ENCODE measurements at places on chromosomes 2 and 18.

DNA sequence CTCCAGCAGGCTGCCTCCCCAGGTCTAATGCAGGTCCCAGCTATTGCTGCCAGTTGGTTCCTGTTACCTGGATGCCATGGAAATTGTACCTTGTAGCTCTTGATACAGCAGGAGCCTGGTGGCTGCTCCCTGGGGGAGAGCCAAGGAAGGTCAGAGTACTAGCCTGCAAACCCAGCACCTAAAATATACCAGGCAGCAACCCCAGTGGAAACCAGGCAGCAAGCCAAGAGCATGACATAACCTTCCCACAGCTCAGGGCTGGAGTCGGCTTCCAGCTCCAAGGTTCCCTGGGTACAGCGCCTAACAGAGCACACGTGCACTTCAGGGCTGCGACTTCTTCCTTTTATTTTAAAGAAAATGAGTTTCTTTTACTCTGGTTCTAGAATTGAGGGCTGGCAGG, 30.3 kb downstream of the TNP1 start:
- DNase-seq, result peak; percentile 81

DNA sequence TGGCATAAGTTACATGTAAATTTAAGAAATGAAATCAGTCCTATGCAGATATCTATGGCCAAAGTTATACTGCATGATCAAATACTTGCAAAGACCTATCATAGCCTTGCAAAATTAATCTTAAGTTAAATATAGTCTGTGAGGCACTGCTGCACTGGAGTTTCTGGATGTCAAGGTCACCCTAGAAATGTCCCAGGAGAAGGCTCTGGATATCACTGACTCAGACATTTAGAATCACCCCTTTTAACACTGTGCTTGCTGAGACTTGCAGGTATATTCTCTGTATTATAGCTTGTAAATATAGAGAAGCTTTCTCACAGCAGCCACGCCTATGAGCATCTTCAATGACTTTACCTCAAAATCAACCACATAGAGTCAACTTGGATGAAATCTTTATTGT, 51.5 kb downstream of the ETAA1 start:
- no peak for DNase-seq

GRCh38 chr2:20050104-20050645, 1.3 kb downstream of the LAPTM4A start:
- DNase-seq, result no peak

DNA sequence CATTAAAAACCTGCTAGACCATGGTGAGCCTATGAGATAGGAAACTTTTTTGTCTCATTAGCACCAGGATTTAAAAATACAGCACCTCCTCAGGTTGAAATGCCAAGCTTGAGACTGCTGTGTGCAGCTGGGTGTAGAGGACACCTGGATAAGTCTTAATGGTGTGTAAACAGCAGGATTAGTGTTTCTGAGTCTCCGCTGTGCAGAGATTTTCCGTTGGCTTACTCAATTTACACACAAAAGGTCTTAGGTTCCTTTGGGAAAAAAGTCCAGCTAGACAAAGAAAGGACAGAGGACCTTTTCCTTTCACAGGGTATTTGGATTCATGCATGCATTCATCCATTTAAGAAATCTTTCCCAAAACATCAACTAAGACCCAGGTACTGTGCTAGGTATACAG, 168.1 kb downstream of the NRXN1 start:
- no peak for DNase-seq

- no peak for DNase-seq
Observed at GRCh38 chr2:240518981-240519380, 38.8 kb downstream of the ANKMY1 start.

GRCh38 chr2:138994502-138994901, 214.3 kb upstream of the NXPH2 start:
- DNase-seq, result no peak

DNA sequence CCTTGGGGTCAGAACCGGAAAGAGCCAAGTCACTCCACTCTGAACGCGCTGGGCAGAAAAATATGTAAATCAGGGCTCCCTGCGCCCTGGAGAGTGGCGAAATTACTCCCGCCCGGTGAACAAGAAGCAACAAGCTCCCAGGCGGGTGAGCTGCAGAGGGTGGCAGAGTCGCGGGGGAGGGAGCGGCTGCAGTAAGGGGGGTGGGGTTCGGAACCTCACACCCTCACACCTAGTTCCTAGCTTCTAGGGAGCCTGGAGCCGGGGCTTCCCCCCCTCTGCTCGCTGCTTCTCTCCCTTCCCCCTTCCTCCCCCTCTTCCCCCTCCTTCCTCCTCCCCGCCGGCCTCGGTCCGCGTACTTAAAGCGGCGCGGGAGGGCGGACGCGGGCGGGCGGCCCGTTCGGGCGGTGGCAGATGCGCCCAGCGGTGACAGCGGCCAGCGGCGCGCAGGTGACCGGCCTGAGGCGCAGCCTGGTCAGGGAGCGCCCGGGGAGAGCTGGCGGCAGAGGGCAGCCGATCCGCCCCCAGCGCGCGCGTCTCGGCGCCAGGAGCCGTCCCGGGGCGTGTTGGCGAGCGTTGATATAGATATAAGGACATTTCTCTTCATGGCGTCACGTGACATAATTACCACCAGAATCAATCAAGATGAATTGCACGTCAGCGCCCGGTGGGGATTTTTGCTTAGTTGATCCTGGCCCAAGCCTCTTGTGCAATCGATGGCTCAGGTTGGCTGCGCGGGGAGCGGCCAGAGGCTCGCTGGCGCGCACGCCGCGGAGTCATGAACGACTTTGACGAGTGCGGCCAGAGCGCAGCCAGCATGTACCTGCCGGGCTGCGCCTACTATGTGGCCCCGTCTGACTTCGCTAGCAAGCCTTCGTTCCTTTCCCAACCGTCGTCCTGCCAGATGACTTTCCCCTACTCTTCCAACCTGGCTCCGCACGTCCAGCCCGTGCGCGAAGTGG, at the start of gene HOXD11:
HOXD11 (plus strand) TSS at position 700 of the 959 bp plus-strand sequence; CDS start at position 776, 76 bp downstream.
- peak; percentile 80 for DNase-seq

DNA sequence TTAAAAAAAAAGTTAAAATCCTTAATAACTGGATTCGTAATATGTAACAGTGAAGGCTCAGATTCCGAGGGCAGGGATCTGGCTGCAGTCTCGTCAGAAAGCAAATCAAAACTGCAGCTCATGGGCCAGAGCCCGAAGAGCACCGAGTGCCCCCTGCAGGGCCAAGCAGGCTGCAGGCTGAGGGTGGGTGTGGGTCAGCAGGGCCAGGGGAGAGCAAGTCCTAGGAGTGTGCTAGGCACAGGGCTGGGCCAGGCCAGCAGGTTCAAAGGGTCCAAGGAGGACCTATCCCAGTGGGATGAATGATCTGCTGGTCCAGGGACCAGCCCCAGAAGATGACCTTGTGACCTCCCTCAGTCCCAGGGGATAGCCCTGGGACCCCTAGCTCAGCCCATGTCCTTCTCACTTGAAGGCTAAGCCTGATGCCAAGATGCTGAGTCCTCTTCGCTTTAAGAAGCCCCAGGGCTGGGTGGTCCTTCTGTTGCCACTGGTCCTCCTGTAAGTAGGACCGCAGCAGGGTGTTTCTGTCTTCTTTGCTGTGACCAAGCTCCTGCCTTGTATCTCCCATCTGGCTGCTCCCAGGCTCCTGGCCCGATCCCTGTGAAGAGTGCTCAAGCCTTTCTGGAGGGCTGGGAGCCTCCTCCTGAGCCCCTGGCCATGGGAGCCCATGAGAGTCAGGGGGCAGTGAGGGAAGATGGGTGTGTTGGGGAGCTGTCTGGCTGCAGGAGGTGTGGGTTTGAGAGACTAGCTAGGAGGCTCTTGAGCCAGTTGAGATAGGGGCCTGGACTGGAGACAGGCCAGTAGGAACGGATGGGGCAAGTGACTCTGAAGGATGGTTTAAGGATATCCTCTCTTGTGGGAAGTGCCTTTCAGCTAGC, 150.7 kb downstream of the DYSF start:
- no peak for DNase-seq

DNA sequence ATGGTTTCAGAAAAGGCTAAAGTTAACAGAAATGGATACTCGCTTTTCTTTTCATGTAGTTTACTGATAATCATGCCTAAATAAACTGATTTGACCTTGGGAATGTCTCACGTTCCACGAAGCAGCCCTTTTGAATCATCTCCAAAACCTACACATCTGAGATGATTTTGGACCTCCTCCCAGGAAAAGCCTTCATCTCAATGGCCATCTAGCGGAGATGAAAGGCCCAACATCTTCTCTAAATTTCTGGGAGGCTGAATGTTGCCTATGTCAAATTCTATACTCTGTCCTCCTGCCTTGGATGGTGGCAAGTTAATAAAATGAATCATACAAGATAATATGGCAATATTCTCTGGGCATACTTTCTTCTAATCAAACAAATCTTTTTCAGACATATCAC, 448.5 kb downstream of the ZEB2 start:
- DNase-seq, result no peak

DNA sequence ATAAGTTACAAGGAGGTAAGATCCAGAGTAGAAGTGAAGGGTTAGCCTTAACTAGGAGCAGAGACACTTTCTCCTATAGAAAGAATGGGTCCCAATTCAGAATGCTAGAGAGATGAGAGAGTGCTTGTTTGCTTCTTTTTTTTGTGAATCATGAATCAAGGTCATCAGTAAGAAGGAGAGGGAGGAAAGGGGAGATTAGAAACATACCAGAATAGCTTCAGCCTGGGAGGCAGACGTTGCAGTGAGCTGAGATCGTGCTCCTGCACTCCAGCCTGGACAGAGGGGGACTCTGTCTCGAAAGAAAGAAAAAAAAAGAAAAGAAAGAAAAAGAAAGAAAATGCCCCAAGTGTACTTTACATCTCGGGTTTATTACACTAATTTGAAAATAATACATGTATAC, 55.8 kb upstream of the SLC35F5 start:
- no peak for DNase-seq

DNA sequence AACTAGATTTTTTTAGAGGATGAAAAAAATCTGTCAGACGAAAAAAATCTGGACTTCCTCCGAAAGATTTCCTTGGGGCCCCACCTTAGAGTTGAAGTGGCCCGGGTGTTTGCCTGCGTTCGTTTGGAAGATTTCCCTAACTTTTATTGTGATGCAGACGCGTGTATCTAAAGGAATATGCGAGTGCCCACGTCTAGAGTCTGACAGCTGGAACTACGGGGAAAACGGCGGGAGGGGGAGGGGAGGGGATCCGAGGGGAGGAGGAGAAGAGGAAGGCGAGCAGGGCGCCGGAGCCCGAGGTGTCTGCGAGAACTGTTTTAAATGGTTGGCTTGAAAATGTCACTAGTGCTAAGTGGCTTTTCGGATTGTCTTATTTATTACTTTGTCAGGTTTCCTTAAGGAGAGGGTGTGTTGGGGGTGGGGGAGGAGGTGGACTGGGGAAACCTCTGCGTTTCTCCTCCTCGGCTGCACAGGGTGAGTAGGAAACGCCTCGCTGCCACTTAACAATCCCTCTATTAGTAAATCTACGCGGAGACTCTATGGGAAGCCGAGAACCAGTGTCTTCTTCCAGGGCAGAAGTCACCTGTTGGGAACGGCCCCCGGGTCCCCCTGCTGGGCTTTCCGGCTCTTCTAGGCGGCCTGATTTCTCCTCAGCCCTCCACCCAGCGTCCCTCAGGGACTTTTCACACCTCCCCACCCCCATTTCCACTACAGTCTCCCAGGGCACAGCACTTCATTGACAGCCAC, 2.4 kb upstream of the SP9 start:
- DNase-seq, result no peak

DNA sequence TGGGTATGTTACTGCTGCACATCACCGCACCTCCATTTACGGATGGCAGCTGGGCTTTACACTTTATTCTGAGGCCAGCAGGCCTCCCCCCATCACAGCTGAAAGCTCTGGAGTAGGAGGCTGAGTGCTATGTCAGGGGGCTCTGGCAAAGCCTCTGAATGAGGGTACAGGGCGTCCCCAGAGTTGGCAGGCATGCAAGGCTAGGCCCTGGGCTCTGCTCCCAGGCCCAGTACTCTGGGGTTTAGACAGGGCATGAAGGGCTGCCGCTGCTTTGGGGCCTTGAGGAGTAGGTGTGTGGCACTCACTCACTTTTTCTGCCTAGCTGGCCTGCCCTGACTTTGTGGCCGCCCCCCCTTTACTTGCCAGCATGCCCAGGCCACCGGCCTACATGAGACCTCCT, 90.8 kb downstream of the WDSUB1 start:
- no peak for DNase-seq

DNA sequence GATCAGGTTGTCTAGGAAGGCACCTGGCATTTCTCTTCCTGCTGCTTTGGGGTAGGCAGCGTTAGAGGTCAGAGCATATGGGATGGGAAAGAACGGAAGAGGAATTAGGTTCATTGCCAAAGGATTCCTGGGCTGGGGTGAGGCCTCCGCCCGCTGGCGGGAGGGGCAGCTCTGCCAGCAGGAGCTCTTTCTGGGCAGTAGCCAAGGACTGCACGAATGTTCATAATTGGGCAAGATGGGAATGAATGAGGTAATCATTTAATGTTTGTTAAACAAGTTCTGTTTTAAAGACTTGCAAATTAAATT, 253.9 kb downstream of the AGAP1 start:
- no peak for DNase-seq

DNA sequence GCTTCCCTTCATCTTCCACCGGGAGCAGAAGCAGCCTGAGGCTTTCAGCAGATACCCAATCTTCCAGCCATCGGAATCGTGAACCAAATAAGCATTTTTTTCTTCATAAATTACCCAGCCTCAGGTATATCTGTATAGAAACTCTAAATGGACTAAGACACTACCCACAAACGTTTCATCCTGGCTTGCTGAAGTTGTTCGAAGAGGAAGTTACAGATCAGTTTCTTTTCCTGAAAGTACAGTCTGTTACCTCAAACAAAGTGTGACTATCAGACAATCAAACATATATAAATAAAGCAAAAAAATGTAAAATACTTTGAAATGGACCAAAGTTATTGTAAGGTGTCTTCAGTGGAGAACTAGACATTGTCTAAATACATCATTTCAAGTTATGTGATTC, 97.9 kb downstream of the MREG start:
- no peak for DNase-seq

- DNase-seq, result no peak
Observed at GRCh38 chr2:189204322-189204941, 24.9 kb upstream of the COL5A2 start.

DNA sequence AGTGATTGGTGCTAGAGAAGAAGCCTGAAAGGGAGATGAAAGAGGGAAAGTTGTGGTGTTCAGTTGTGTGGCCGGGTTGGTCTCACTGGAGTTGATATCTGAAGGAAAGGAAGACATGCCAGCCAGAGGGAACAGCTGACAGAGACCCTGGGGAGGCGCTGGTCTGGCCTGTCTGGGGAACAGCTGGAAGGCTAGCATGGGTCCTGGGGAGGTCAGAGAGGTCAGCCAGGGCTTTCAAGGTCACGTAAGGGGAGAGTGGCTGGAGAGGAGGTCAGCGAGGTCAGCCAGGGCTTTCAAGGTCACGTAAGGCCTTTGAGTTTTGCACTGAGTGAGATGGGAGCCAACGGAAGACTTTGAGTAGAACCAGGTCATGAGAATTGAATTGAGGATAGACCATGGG, 11.0 kb downstream of the DYSF start:
- DNase-seq, result no peak

- DNase-seq, result no peak
Observed at GRCh38 chr2:200670313-200670712, 84.5 kb downstream of the AOX1 start.

GRCh38 chr2:226556050-226556449, 243.6 kb downstream of the IRS1 start:
- no peak for DNase-seq

DNA sequence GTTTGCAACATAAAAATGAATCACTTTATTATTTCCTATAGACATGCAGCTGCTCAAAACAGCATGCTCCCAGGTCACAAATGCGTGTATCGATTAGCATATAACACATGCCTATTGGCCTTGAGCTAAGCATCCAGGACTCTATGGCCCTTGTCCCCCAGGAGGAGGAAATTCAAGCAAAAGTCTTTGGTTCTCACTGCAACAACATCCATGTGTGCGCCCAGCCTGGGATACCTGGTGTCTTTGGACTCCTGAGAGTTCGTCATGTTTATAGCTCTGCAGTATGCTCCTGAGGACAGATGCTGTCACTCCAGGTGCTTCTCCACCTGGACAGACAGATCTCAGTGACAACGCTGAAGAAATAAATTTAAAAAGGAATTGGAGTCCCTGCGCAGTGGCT, 284.6 kb downstream of the PHLPP1 start:
- DNase-seq, result no peak

Measured in uterus (tissue), 4 donors.